ENCODE measurements at places on chromosomes 4 and X.
A peak's percentile ranks its signal among the peaks of the same experiment; 100 is the strongest.

GRCh38 chrX:136039968-136040367 lies 54.7 kb downstream of the SLC9A6 start:
- DNase-seq, result no peak

- DNase-seq, result no peak
Observed at GRCh38 chr4:165700855-165701254, 172.2 kb upstream of the TLL1 start.

GRCh38 chrX:154349979-154350378 lies 24.5 kb downstream of the FLNA start:
- no peak for DNase-seq

GRCh38 chrX:140091125-140091886 lies 126.0 kb upstream of the CXorf66 start:
- no peak for DNase-seq

DNA sequence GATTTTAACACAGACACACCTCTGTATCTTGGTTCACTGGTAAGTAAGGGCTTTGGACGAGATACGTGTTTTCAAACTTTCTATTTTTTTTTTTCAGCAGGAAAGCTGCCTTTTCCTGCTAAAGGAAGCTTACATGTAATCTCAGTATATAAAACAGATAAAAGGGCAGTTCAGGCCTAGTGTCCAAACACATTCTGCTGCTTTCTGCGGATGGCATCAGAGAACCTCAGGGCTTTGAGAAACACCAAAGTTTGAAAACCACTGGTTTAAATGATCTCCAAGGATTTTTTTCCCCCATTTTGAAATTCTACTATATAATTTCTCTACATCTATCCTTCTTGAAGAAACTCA lies 76.0 kb downstream of the ZAR1 start:
- DNase-seq, result no peak

GRCh38 chrX:100625985-100626491 lies 10.6 kb downstream of the TSPAN6 start:
- no peak for DNase-seq

GRCh38 chr4:19214591-19215186 lies 1037.0 kb upstream of the SLIT2 start:
- DNase-seq, result no peak

DNA sequence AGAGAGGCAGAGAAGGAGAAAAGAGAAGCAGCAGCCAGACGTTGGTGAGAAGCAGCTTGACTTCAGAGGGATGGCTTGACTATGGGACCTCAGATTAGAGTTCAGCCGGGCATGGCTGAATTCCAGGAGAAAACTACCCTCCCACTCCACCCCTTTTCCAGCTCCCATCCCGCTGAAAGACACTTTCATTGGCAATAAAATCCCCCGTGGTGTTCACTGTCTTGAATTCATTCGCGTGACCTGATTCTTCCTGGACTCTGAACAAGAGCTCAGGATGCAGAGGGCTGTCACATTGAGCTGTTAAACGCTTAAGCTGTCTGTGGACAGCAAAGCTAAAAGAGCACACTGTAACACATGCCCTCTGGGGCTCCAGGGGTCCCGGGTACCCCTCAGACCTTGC lies 1575.3 kb upstream of the AGA start:
- DNase-seq, result no peak

- no peak for DNase-seq
Observed at GRCh38 chrX:48826135-48826875, at the start of gene ERAS. TSS of gene ERAS (plus strand) at chrX:48826513. CDS start at chrX:48829124, 2,611 bp downstream.

DNA sequence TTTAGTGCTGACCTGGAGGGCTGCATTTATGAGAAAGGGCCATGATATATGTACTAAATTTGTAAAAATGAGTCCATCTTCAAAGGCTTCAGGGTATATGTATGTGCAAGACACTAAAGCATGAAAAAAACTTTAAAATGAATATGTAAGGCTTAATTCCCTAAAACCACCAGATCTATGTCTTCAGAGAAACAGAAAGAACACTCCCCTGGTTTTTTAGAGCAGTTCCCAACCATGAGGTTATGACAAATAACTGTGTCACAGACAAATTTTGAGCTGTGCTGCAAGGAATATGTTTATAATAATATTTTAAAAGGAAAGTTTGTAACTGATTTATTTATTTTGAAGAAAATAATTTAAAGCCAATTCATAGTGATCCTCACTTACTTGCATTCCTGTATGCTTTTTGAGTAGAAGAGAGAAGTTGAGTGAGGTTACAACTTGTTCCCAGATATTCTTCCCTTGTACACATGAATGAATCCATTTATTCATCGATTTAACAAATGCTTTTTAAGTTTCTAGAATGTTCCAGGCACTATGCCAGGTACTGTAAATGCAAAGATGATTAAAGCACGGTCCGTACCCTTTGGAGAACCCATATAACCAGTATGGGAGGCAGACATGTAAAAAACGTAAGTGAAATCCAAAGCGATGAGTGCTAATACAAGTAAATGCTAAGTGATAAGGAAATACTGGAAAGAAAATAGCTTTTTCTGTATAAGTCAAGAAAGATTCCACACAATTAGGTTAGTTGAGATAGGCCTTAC lies 295.2 kb upstream of the DIAPH2 start:
- DNase-seq, result no peak

DNA sequence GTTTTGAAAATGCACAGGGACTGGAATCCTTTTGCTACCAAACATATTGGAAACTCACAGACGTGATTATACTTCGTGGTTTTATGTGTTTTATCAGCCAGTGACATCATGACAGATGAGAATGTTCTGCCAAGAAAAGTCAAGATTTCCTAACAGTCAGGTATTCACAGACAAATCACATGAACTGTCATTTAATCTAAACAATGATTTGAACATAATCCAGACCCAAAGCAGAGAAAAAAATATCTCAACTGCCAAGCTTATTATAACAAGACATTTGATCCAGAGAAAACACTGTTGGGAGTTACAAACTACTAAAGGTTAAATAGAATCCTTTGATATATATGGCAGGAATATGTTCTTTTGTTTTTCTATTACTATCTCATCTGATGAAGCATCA lies 635.9 kb upstream of the FRG1 start:
- DNase-seq, result no peak

DNA sequence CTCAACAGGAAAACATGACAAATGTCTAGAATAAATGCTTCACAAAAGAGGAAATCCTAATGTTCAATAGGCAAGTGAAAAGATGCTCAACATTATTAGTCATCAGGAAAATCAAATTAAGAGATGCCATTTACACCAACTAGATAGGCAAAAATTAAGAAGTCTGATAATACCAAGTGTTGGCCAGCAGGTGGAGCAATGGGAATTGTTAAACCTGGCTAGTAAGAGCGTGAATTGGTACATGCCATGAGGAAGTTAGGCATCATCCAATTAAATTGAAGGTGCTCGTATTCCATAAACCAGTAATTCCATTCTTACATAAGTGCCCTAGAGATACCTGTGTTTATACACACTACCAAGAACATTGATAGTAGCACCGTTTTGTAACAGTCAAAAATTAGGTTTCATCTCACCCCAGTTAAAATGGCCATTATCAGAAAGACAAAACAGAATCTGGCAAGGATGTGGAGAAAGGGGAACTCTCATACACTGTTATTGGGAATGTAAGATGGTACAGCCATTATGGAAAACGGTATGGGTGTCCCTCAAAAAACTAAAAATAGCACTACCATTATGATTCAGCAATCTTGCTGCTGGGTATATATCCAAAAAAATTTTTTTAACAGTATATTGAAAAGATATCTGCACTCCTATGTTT lies 14.0 kb upstream of the ZCCHC18 start:
- peak; percentile 26 for DNase-seq

Measured in effector CD8-positive, alpha-beta T cell (primary cell).